ENCODE measurements at places on chromosomes 7 and 10.
A peak's percentile ranks its signal among the peaks of the same experiment; 100 is the strongest.

DNA sequence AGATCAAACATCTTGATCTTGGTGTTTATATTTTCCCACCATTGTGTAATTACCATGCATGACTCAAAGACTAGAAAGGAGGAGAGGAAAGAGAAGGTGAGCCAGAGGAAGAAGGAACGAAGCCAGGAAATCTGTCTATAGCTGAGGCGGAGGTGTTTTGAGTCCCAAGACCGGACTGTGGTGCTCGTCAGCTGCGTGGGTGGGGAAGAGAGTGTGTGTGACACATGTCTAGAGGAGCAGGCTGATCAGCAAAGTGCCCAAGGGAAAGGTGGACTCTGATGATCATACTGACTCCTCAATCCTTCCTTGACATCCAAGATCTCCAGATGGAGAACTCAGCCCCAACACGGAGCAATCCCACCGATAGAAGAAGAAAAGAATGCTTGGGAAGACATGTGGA, 189.5 kb upstream of the MINDY3 start:
- DNase-seq: no peak

- no peak for DNase-seq
Measured at GRCh38 chr7:76233538-76234281, 32.0 kb downstream of the SRRM3 start.

- DNase-seq: no peak
Measured at GRCh38 chr7:47047384-47047783, 534.5 kb downstream of the TNS3 start.

GRCh38 chr7:30445770-30446169, 32.8 kb downstream of the NOD1 start:
- peak; percentile 78 for DNase-seq

GRCh38 chr7:19939746-19940145, 166.3 kb upstream of the TMEM196 start:
- DNase-seq: no peak

GRCh38 chr10:78254013-78254412, 220.3 kb downstream of the RPS24 start:
- DNase-seq: no peak
